ENCODE measurements at places on chromosomes 7 and 10.

GRCh38 chr7:22675917-22676343 is 51.1 kb upstream of the IL6 start:
- DNase-seq = no peak

DNA sequence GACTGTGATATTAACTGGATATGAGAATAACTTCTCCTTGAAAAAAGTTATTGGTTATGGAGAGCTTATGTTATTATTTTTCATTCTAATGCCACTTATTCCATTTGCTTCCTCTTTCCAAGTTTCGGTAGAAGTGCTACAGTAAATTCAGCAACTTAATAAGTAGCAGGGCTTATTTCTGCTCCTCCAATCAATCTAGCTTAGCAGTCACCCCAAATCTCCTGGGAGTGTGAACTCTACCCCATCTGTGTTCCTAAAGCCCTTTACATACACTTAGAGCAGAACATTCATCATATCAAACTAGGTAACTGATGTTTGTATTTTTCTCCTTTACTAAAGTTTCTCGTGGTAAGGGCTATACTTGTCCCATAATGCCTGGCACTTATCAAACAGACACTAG is 8.7 kb downstream of the ARL3 start:
- DNase-seq = no peak

DNA sequence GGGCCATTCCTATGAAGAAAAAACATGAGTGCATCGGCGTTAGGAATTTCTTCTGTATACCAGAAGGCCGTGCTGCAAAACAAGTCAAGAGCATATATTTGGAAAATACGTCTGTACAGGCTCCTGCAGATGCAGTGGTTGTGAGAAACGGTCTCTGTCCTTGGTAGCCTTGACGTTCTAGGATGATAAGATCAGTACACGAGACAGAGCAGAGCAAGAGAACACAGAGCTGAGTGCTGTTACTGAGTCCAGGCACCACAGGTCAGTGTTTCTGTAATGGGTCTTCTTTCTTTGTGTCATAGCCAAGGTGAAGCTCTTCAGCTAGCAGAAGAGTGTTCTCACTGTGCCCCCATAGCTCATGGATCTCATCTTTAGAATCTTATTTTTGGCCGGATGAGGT is 62.8 kb downstream of the WDR37 start:
- DNase-seq = no peak

- DNase-seq = no peak
These were observed 26.1 kb upstream of the RSU1 start for GRCh38 chr10:16843252-16843870.

- no peak for DNase-seq
These were observed 75.0 kb downstream of the C10orf105 start for GRCh38 chr10:71644307-71645180.

GRCh38 chr10:32057036-32057372 is 779 bp upstream of the KIF5B start:
- DNase-seq = no peak

DNA sequence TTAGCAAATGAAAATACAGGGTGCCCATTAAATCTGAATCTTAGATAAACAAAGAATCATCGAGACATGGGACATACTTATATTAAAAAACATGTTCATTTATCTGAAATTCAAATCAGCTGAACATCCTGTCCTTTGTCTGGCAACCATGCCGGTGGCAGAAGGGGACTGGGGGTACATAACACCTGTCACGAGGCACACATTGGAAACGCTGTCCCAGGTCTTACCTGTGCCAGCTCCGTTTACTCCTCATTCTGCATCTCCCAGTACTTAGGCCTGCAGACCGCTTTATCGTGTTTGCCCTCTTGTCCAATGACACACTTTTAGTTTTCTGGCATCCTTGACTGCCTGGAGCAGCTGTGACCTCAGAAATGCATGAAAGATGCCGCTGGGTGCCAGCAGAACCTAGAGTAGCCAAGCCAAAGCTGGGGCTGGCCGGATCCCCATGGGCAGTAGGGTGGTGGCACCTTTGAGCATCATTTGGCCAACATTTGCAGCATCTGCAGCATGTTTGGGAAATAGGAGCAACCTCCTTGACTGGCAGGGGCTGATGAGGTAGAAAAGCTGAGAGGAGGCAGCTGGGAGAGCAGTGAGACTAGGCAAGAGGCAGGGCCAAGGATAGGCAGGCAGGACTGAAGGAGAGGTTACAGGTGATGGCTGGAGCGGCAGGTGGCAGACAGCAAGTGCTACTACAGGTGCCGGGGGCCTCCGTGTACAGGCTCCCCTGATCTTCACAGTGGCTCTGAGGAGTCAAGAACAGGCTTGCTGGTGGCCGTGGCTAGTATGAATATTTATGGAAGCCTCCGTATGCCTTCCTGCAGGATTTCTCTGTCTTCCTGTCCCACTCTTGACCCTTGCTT is 62.3 kb upstream of the BTBD16 start:
- no peak for DNase-seq

- no peak for DNase-seq
These were observed 56.0 kb downstream of the ANKRD7 start for GRCh38 chr7:118280319-118281012.

GRCh38 chr10:1227510-1228402 is 171.6 kb downstream of the WDR37 start:
- DNase-seq = no peak

DNA sequence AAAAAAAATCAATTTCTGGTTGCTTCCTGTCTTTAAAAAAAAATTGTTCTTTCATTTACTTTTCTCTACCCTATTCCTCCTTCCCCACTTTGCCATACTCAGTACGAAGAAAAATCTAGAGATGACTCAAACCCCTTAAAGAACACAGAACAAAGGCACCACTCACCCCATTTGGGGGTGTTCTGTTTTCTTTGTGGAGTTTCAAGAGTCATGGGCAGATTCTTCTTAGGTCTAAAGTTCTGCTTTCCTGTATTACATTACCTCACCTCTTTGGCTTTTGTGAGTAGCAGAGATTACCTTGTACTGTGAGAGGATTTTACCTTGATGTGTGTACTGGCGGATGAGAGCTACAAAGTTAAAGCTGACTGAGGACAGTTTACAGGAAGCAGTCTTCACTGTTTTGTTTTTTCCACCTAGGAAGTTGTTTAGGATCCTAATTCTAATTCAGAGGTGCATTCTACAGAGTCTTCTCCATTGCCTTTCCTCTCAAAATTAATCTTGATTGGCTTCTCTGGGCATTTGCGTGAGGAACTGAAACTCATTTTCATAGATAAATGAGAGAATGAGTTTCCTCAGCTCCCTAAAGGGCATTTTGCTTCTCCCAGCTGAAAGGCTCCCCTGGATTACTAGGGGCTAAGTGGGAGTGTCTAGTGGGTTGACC is 20.7 kb downstream of the AVL9 start:
- no peak for DNase-seq

- DNase-seq = no peak
These were observed 28.1 kb upstream of the PTN start for GRCh38 chr7:137371616-137372015.

DNA sequence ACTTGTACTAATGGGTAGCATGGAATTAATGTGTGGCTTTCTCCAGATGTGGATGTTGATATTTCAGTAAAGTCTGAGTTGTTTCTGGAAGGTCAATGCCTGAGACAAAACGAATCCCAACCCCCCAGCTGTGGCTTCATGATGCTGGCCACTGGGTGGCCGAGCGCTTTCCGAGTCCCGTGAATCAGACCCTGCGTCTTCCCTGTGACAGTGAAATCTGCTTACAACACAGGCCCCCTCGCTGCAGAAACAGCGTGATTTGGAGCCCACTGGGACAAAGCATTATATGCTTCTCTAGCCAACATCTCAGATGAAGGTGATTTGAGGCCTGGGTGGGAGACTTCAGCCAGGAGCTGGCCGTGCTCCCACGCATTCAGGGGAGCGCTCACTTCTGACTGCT is 124.7 kb downstream of the WDR37 start:
- no peak for DNase-seq

GRCh38 chr10:3773460-3774017 is 11.5 kb downstream of the KLF6 start:
- no peak for DNase-seq

DNA sequence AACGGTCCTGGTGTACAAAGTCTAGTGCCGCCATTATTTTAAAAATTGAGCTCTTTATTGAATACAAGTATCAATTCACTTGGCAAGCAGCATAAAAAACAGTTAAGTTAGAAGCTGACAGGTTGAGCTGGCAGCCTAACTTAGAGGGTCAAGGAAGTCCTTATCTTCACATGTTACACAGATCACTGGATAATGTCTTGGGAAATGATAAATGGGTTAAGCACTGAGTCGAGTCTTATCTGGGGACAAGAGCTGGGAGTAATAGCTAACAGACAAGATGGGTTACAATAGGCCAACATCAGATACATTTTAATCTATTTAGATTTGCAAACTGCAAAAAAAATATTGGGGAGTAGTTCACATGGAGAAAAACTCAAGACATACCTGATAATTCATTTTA is 34.2 kb downstream of the SLC18A2 start:
- no peak for DNase-seq

DNA sequence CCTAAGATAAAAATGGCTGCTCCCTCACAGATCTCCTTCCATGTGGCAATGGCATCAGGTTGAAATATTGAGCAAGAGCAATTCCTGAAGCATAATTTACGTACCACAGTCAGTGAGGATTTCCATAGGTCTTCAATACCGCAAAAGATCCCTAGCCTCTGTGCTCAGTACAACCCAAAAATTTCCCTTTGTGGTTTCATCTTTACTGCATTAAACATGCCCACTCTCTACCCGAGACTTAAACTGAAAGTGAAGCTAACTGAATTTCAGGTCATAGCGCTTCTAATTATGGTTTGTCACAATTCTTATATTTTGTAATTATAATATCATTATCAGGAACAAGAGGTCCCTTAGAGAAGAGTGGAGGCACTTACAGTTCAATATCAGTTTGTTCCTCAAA is 1071.1 kb downstream of the XPNPEP1 start:
- no peak for DNase-seq

DNA sequence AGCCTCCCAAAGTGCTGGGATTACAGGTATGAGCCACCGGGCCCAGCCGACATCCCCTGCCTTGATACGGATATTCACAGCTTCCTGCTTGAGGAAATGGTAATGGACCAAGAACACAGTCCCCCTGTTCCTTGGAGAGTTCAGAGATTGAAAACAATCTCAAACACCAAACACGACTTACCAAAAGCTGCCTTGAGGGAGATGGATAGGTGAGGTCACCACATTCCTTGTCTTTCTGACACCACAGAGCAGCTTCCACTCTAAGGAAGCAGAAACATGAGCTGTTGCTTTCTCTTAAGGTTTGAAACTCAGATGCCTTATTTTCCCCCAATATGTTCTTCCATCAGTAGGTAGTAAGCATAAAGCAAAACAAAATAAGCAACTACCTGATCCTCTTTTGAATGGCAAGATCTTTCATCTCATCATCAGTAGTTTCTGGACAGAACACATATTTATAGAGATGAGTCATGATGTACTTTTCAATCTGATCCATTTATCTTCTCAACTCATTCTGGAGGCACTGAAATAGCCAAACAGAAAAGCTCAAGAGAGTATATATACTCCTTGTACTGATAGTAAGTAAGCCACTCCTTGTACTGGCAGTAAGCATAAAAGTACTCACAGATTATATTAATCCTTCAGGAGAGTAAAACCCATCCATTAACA is 199.1 kb upstream of the KCTD7 start:
- no peak for DNase-seq

DNA sequence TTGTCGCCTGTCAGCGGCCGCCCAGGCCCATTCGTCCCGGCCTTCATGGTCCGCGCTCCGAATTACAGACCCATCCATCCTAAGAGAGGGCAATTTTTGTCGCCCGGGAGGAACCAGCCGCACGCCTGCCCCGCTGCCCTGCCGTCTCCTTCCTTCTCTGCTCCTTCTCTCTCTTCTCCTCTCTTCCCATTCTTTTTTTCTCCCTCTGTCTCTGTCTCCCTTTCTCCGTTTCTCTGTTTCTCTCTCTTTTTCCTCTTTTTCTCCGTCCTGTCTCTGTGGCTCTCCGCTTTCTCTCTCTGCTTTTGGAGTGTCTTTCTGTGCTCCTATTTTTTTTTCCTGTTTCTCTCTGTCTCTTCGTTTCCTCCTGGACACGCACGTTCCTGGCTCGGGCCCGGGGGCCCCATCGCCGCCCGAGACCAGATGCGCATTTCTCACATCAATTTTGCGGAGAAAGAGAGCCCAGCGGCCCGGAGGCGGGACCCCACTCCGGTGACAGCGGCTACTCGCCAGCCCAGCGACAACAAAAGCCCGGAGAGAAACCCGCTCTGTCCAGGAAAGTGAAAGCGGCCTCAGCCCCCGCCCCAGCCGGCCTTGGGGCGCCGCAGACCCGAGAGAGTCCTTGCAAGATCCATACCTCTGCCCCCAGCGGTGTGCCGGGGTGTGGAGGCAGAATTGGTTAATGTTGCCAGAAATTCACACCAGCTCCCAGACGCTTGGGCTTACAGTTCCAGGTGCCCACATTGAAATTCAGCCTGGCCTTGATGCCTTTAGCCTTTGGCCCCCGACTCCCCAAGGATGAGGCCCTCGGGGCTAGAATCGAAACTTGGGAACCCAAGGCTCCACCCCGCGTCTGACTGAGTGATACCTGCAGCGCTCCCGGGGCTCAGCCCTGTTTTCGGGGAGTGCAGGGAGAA is 4.1 kb downstream of the LBX1 start:
- no peak for DNase-seq

- no peak for DNase-seq
These were observed 243.0 kb downstream of the BICC1 start for GRCh38 chr10:58755677-58756076.

GRCh38 chr7:118602090-118602489 is 377.6 kb downstream of the ANKRD7 start:
- no peak for DNase-seq

Data from effector memory CD4-positive, alpha-beta T cell (primary cell).